ENCODE measurements at places on chromosomes 7 and 10.

- no peak for DNase-seq
Observed at GRCh38 chr10:73779539-73780197, 2.2 kb upstream of the CHCHD1 start.

- no peak for DNase-seq
Observed at GRCh38 chr7:85669225-85669624, 482.4 kb upstream of the SEMA3D start.

GRCh38 chr7:98553666-98554065, 63.4 kb upstream of the NPTX2 start:
- no peak for DNase-seq

GRCh38 chr7:54831644-54832095, 72.7 kb upstream of the SEC61G start:
- no peak for DNase-seq

- no peak for DNase-seq
Observed at GRCh38 chr7:36202398-36202797, 49.3 kb downstream of the EEPD1 start.

Measured in CD4-positive, alpha-beta T cell treated with Interleukin-10 for 1 hour (primary cell).